ENCODE measurements at places on chromosomes 1 and 21.

- DNase-seq = no peak
Measured at GRCh38 chr1:193325771-193326170, 139.4 kb upstream of the B3GALT2 start.

DNA sequence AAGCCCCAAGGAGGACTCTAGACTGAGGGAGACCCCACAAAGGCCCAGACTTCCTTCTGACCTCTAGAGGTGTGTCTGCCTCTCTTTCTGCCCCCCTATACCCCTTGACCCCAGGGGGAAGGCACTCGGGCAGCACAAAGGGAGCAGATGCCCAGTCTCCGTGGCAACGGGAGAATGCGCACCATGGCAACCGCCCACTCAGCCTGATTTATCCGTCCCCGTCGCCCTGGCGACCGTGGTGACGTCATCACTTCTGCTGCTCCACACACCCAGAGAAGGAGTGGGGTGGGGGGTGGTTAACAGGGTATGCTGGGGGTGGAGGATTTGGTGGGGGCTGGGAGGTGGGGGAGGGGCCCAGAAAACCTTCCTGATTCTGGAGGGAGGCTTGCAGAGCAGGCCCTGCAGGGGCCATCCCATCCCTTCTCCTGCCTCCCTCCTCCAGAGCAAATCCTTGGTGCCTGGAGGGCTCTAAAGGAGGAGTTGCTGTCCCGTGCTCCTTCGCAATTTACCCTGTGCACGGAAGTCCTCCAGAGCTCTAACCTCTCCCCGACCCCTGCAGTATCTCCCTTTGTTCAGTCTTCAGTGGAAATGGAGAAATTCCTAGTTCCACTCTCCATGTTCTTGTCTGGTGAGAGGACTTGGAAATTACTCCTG is 6.3 kb downstream of the CELF3 start:
- peak; percentile 62 for DNase-seq

DNA sequence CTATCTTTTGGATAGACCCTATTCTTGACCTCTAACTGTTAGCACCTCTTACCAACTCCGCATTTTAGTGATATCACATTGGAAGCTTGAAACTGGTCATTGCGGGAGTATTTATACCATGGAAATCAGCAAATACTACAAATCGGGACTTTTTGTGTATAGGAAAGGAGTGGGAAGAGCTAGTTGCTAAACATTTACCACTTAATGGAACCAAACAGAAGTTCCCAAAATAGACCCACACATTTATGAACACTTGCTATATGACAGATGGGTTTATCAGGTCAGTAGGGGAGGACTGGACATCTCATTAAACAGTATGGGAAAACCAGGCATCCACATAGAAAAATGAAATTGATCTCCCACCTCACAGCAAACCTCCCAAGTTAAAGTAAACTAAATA is 29.4 kb downstream of the PHC2 start:
- DNase-seq = peak; percentile 51

DNA sequence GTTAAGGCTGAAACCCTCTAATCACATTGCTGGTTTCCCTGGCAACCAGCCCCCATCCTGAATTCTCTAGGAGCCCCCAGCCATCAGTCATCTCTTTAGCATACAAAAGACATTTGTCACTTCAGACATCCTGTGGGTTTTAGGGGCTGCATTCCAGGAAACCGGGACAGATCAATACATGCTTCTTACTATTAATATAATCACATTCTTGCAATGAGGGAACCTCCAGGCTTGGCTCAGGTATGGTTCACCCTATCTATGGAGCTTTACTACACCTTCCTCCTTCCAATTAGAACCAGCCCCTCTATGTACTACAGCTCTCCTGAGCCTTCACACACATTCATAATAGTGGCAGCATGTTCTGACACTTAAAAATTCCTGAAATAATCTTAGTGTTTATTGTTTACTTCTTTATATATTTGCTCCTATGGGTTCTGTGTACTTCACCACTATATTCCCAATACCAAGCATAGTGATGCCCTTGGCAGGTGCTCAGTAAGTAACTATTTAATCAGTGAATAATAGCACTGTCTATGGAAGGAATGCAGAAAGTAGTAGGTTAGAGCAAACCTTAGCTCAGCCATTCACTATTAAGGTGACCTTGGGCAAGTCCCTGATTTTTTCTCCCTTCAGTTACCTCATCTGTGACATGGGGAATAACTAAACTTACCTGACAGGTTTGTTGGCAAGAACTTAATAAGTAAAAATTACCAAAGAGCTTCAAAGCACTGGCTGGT is 59.6 kb downstream of the ZNF678 start:
- no peak for DNase-seq

- DNase-seq = no peak
Measured at GRCh38 chr1:113456967-113457366, 66.7 kb downstream of the MAGI3 start.

- DNase-seq = no peak
Measured at GRCh38 chr1:13797397-13797796, 97.4 kb downstream of the PRDM2 start.

GRCh38 chr1:50783286-50783685 is 176.8 kb downstream of the FAF1 start:
- no peak for DNase-seq

DNA sequence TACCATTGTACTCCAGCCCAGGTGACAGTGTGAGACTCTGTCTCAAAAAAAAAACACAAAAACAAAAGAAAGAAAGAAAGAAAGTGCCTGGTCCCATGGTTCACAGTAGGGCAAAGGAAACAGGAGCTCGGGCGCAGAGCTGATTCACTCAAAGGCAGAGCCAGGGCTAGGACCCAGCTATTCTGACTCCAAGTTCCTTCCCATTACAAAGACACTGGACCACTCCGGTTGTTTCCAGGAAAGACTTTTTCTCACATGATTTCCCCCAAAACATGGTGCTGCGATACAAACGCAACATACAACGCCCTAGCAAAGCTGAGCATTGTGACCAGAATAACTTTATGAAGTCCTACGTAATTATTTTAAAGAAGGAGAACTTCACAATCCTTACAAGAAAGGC is 10.7 kb downstream of the ABCG1 start:
- no peak for DNase-seq

GRCh38 chr1:158045639-158046038 is 52.2 kb downstream of the KIRREL1 start:
- no peak for DNase-seq

DNA sequence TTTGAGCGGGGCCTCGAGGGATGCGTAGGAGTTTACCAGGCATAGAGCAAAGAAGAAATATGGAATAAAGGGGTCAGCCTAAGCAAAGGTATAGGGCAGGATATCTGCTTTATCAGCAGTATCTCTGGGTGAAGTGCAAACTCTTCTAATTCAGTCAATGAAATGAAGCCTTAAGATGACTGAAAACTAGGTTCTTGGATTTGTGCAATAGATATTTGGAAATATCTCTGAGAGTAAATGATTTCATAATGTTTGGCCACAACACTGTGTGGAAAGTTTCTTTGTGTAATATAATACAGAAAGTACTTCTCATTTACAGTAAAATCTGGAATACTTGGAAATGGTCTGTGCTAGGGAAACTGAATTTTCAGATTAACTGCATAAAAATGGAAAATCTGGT is 26.1 kb downstream of the KCNJ15 start:
- DNase-seq = peak; percentile 64

- DNase-seq = peak; percentile 60
Measured at GRCh38 chr1:152479792-152480595, 30.6 kb upstream of the LCE5A start.

DNA sequence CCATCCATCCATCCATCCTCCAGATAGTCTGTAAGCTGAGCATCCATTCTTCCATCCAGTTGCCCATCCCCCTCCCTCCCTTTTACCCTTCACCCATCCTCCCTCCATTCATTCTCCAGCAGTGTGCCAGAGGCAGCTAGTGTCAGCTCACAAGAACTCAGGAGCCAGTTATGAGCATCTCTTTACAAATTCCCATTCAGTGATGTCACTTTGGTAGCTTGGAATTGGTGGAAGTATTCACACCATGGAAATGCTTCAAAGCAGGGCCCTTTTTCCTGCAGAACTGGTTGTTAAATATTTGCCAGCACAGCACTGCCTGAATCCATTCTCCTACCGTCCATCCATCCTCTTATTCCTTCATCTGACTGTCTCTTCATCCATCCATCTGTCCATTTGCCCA is 72.5 kb downstream of the ARHGEF10L start:
- no peak for DNase-seq

DNA sequence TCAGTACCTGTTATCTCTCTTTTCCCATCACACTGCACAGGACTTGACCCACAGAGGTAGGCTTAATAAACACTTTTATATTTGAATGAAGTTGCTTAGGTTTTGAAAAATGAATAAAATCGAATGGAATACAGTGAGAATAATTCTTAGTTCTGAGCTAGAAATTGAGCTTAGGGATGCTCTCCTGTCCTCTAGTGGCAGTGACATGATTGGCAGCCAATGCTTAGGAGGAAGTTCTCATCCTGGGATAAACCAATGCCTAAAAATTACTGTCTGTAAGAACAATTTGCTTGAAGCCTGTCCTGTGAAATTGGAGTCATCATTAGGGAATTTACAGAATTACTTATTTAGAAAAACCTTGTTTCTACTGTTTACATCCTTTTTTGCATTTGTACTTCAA is 21.3 kb upstream of the CYP4X1 start:
- DNase-seq = no peak

DNA sequence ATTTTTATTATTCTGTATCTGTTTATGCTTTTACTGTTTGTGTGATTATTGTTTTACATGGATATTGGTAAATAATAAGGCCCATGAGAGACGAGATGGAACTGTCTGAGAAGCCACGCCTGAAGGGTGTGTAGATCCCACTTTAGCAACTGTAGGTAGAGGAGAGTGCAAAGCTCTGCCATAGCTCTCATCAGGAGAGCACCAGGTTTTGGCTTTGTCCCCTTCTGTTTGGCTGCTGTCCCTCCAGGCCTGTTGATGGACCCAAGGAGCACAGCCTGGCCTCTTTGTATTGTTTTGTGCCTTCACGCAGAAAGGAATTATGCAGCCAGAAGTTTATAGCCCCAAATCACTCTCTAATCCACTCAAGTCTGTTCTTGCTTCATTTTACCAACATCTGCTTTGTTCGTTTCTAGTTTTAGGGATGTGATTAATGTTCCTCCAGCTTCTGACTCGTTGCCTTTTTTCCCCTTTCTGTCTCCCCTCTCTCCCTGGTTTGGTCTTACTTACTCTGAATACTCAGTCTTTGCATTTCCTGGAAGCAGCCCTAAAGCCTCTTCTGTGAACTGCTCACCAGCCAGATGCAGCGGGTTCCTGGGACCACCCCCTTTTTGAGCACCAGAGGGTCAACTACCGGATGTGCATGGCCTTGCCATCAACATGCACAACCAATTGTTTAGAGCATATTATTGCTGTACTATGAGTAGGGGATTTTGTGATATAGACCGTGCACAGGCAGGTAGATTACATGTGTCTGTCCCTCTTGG is 127.3 kb downstream of the HHAT start:
- DNase-seq = no peak

DNA sequence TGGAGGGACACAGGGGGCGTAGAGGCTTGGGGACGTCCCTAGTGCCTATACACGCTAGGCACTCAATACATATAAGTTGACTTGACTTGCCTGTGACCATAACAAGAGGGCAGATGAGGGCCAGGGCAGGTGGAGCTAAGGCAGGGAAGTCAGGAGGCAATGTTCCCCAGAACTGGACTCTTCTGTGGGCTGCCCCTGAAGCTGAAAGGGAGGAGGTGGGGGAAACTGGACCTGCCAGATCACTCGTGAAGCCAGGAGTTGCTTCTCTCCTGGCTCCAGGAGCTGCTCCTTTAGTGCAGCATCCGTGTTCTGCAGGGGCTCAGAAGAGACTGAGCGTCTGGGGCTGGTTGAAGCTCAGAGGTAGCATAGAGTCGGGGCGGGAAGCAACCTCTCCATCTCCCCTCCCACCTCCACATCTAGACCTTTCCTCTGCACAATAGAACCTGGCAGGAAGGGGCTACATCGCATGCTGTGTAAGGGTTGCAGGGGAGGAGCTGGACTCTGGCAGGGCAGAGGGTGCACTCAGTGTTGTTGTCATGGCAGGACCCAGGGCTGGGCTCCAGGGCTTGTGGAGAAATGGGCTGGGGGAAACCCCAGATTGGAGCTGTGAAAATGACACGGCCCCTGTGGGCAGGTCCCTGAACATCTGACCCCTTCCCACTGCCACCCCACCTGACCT is 2.9 kb upstream of the SEMA4A start:
- peak; percentile 75 for DNase-seq

DNA sequence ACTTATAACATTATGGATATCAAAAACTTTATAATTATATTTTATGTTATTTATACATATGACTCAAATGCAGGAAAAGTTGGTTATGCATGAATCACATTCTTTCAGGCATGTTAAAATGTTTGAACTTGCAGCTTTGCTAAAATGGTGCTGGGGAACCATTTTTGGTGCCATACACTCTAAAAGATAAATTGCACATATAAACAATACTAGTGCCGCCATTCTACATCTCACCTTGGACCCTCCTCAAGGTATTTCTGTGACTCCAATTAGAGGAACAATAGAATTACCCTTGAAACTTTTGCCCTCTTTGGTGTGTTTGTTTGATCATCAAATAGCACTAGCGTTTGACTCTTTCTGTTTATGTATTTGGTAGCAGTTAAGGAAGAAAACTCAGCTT is 997 bp downstream of the PRKACB start:
- DNase-seq = peak; percentile 48

- DNase-seq = no peak
Measured at GRCh38 chr1:25516686-25517085, 26.7 kb upstream of the LDLRAP1 start.

- DNase-seq = no peak
Measured at GRCh38 chr1:1084372-1085170, 10.5 kb upstream of the RNF223 start.

Data from suppressor macrophage treated with lipopolysaccharide for 1 hour (primary cell).